ENCODE measurements at places on chromosomes 3 and 15. TPM values are rescaled to one million over a fixed set of nuclear protein-coding genes. Genes with fewer than 3 reads are reported as not detected.

The ADCY5 gene
- 0.59 TPM for total RNA-seq

The SLC22A14 gene
- total RNA-seq = 0.29 TPM

GRCh38 chr15:67180514-67181191 lies 73.8 kb downstream of the AAGAB start:
- peaks cover 66% of the 10 kb centered on the region for H3K4me1 ChIP-seq
- no peak for DNase-seq
- no peaks in the 10 kb centered on the region for H3K27me3 ChIP-seq
- peaks cover 85% of the 10 kb centered on the region for H3K36me3 ChIP-seq
- H3K27ac ChIP-seq = peak overlapping the region; percentile 99
- no peak overlapping the region for H3K4me3 ChIP-seq

DNA sequence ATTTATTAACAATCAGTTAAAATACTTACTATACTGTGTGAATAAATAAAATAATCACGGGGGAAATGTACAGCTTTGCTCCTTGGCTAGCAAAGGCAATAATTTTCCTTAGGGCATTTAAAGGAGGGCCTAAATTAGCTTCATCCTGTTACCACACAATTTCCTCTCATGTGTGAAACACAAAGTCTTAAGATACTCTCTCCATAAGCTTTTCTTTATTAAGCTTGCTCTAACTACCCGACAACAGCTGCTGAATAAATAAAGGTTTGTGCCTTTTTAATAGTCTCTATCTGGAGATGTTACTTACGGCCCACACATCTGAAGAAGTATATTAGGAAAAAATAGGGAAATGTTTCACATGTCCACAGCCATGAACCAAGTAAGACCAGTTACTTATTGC lies 29.7 kb downstream of the ZNF106 start:
- DNase-seq = no peak
- no peak overlapping the region for H3K4me3 ChIP-seq
- H3K27me3 ChIP-seq = no peaks in the 10 kb centered on the region
- peaks cover 27% of the 10 kb centered on the region for H3K36me3 ChIP-seq

DNA sequence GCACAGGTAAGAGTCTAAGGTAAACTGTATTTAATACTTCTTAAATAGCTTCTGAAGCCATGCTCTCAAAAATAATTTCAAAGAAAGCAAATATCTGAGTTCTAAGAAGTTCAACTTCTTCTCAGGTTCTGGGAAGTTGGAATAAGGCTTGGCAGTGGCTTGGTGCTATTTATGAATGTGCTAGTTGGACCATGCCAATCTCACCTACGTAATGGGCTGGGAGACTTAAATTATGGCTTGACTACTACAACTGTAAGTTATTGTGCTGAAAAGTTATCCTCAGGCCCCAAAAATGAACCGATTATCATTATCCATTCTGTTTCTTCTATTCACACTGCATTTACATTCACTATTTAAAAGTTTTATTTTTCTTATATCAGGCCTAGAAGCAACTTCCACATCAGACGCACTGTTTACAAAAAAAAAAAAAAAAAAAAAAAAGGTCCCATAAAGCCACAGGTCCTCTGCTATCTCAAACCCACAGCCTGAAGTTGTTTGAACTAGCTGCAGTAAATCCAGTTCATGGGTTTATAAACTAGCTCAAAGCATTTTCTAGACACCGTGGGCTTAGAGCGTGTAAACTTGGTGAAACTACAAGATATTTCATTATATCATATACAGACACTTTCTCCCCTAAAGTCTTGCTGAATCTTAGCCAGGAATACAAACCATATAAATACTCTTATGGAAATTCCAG lies 3.4 kb downstream of the LRIG1 start:
- H3K36me3 ChIP-seq = no peaks in the 10 kb centered on the region
- H3K27ac ChIP-seq = no peak overlapping the region
- H3K4me3 ChIP-seq = no peak overlapping the region
- H3K27me3 ChIP-seq = peaks cover 16% of the 10 kb centered on the region
- peaks cover 5% of the 10 kb centered on the region for H3K4me1 ChIP-seq

DNA sequence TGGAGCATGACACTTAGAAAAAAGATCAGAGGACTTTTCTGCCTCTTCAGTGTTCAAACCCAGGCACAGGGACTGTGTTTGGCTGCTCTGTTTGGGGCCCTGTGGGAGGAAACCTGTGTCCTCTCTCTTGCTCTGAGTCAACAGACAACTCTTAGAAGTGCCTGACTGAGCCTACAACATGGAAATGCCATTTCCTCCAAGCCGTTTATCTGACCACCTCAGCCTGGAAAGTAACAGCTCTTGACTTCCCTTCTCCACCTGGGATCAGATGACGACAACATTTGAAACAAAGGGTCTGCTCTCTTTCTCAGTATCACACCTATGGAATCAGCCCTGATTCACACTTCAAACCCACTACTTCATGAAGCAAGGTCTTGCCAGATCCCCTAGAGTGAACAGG lies 91.3 kb upstream of the CTDSPL start:
- H3K4me1 ChIP-seq = no peaks in the 10 kb centered on the region
- H3K27ac ChIP-seq = no peak overlapping the region
- DNase-seq = no peak
- no peak overlapping the region for H3K4me3 ChIP-seq
- no peaks in the 10 kb centered on the region for H3K36me3 ChIP-seq

- no peak overlapping the region for H3K27ac ChIP-seq
- DNase-seq = no peak
- no peaks in the 10 kb centered on the region for H3K27me3 ChIP-seq
- H3K4me1 ChIP-seq = peaks cover 28% of the 10 kb centered on the region
Measured at GRCh38 chr3:120111898-120112297, 17.7 kb upstream of the GSK3B start.

DNA sequence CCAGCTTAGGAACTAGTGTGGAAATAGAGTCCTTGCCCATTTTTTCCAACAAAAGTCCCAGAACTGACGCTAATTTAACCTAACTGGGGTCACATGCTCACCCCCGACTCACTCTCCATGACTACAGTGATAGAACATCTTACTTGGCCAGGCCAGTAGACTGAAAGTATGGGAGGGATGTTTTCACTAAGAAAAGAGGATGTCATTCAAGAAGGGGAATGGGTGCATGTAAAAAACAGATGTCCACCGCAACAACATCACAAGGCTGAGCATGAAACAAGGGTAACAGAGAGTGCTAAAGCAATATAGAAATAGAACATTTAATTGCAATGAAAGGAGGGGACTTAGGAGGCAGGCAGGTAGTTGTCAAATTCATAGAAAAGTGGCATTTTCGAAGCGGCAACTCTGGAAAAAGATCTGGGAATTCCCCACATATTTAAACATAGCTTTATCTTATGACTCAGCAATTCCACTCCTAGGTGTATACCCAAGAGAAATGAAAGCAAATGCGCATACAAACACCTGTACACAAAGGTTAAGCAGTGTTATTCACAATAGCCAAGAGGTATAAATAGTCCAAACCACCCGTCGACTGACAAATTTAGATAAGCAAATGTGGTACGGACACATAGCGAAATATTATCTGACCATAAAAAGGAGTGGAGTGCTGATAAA lies 41.1 kb upstream of the UBE2E2 start:
- H3K27ac ChIP-seq = no peak overlapping the region
- peak; percentile 25 for DNase-seq
- H3K4me1 ChIP-seq = peaks cover 7% of the 10 kb centered on the region
- H3K27me3 ChIP-seq = peaks cover 6% of the 10 kb centered on the region
- no peaks in the 10 kb centered on the region for H3K36me3 ChIP-seq

All from osteoblast (primary cell).